Esophagus muscularis mucosa (tissue), 4 donors: ENCODE measurements at places on chromosomes 5 and 9. TPM values are rescaled to one million over a fixed set of nuclear protein-coding genes. Genes with fewer than 3 reads are reported as not detected.

Gene PCDHGC5
- 1.5 TPM for total RNA-seq

Gene POLE3
- total RNA-seq: 25.7 TPM

Gene KCNT1
- not detected for total RNA-seq

Gene PCDHGA10
- 2.3 TPM for total RNA-seq

Gene IQGAP2
- 16.0 TPM for total RNA-seq

Gene HRCT1
- 3.7 TPM for total RNA-seq

Gene PCDHGA1
- 0.83 TPM for total RNA-seq

Gene TEX48
- not detected for total RNA-seq

Gene TGFBI
- 115 TPM for total RNA-seq

Gene HCN1
- 0.42 TPM for total RNA-seq

Gene KCNV2
- total RNA-seq: not detected

Gene C1QTNF3
- 4.8 TPM for total RNA-seq

Gene CHD1
- total RNA-seq: 25.8 TPM
